ENCODE measurements at places on chromosomes 4 and X.

- no peak for DNase-seq
These were observed 111.1 kb downstream of the SH3RF1 start for GRCh38 chr4:169159624-169160171.

DNA sequence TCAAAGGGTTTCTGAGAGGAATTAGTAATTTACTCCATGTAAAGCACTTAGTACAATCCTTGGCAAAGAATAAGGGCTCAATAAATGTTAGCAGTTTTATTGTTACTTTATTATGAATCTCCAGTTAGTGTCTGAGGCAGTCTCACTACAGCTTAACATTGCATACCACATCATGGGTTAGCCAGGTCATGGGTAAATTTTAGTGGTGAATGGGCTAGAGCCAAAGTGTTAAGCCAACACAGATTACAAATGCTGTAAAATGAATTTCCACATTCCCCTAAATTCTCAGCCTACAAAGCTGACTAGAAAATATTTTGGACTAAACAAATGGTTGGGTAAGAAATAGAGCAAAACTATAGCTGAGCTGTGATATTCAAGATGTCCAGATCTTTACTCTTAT is 72.4 kb downstream of the NRK start:
- DNase-seq: no peak

- no peak for DNase-seq
These were observed 795.2 kb downstream of the TRIML1 start for GRCh38 chr4:188934320-188934962.

GRCh38 chr4:51855270-51855669 is 12.3 kb downstream of the DCUN1D4 start:
- no peak for DNase-seq

All from NCI-H510A (cell line).